ENCODE measurements at places on chromosomes 12 and 14.
A peak's percentile ranks its signal among the peaks of the same experiment; 100 is the strongest.

- no peak for DNase-seq
Observed at GRCh38 chr12:92973614-92974013, 44.5 kb upstream of the EEA1 start.

DNA sequence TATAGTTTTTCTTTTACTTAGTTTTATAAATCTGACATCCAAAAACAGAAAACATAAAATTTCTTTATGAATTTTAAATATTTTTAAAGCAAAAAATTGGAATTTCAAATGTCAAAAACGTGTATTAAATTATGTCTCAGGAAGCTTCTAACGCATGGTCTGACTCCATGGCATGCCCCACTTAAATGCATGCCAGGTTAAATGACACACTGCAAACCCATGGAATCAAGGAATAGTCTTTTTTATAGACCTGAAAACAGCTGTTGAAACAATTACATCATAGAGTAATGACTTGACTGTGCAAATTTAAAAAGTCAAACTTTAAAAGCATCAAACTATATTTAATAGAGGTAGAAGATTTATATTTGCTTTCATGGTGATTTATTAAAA is 96.1 kb upstream of the DACT1 start:
- DNase-seq = no peak

- DNase-seq = no peak
Observed at GRCh38 chr12:119363490-119363889, 29.0 kb downstream of the CCDC60 start.

GRCh38 chr14:73526036-73526984 is 10.6 kb upstream of the ACOT1 start:
- DNase-seq = no peak

DNA sequence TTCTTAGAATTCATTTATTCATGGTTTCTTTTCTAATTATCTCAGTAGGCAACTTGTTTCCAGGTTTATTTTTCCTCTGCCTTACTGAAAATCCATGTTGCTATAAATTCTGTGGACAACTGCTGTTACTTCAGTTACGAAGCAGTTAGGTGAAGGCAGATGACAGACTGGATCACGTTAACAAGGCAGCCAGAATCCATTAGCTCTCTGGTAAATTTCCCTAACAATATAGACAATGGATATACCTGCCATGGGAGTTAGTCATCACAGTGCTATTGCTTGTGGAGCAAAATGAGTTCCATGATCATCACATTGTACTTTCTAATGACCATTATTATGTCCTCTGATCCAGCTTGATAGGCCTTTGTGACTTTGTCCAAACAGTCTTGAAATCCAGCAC is 291.5 kb downstream of the NELL2 start:
- DNase-seq = no peak

- no peak for DNase-seq
Observed at GRCh38 chr12:104485651-104486362, 29.1 kb downstream of the CHST11 start.

DNA sequence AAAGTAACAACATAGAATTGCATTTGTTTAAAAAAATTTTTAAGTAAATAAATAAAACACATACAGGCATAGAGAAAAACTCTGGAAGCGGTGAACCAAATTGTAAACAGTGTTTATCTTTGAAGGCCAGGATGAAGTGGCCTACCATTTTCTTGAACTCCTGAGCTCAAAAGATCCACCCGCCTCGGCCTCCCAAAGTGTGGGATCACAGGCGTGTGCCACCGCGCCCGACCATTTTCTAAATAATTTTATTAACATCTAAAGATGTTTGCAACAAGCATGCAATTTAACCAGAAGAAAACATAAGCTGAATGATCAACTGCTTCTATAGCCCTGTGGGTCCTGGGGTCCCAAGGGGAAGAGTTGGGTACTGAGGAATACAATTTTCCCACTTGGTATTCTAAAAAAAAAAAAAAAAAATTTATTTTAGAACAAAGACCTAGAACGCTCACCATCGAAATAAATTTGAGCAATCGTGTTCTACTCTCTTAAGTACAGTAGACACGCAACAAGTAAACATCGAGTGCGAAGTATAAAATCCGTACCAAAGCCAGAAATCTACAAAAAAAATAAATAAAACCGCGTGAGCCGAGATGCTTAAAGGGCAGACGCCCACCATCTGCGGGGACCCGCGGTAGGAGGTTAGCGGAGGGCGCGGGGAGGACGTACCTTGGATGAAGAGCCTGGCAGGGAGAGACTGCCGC is 484 bp downstream of the MIS18BP1 start:
- no peak for DNase-seq

DNA sequence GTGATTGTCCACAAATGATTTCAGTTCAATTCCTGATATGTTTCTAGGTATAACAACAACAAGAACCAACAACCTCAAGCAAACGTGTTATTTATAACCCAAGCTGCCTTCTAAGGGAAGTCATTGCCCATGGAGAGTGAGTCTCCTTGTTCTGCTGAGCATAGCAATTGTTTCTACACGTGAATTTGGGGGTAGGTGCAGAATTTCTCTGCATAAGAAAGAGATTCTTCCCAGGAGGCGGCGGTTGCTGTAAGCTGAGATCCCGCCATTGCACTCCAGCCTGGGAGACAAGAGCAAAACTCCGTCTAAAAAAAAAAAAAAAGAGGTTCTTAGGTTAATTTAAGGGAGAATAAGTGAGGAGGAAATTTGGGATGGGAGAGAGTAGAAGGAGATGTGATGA is 226.5 kb upstream of the PELI2 start:
- no peak for DNase-seq

- DNase-seq = peak; percentile 43
Observed at GRCh38 chr14:22319526-22320361, 269.3 kb downstream of the DAD1 start.

DNA sequence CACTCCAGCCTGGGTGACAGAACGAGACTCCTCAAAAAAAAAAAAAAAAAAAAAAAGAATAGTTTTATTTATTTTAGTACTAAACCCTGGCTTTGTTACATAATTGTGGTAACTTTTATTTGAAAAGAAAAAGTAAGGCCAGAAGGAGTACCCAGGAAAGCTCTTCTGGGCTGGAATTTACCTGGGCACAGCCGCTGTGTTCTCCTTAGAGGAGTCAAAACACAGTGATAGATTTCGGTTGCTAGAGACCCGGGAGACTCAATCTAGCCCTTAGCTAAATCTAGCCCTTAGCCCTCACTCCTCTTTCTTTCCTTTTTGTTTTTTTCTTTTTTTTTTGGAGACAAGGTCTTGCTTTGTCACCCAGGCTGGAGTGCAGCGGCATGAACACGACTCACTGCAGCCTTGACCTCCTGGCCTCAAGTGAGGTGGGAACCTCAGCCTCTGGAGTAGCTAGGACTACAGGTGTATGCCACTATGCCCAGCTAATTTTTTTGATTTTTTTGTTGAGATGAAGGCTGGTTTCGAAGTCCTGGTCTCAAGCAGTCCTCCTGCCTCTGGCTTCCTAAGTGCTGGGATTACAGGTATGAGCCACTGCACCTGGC is 49.7 kb downstream of the SYNE2 start:
- no peak for DNase-seq

GRCh38 chr14:104361101-104361591 is 218.4 kb upstream of the C14orf180 start:
- no peak for DNase-seq

DNA sequence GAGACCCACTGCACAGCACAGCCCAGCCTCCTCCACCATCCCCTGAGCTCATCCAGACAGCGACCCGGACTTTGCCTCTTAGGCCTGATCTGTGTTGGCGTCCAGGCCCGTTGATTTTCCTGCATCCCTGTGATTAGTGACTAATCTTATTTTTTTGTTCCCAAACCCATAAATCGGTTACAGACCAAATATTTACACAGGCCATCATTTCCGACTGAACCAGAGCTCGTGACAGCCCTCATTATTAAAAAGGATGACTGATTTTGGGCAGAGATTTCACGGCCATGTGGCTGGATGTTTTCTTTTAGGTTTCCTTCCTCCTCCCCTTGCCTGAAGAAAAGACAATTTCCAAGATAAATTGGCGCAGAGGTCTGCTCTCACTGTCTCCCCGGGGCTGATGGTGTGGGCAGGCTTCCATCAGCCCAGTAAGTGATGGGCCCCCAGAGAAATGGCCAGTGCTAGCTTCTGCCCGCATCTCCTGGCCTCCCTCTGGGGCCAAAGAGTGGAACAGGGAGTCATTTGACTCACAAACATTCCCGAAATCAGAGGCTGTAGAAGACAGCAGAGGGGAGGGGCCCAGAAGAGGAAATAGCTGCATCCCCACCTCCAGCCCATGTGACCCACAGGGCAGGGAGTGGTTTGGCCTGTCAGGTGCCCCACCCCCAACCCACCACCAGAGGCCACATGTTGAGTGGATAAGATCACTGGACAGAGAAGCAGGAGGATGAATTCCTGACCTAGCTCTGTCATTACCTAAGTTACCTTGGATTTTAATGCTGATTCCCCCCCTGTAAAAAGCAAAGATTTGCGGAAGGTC is 283.5 kb downstream of the KSR2 start:
- DNase-seq = no peak

DNA sequence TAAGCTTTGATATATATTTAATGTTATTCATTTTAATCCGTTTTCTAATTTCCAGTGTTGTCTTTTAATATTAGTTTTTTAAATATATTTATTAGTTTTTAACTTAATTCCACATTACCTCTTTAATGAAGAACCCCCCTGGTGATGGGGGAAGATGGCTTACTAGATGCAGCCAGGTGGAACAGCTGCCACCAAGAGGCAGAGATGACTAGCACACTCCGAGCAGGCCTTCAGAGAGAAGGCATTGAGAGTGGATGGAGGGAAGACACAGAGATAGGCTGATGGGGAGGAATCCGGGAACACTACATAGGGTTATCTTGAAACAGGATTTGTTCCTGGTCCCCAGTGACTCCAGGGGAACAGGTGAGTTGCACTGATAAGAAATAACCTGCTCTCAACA is 771.6 kb downstream of the LRFN5 start:
- no peak for DNase-seq

DNA sequence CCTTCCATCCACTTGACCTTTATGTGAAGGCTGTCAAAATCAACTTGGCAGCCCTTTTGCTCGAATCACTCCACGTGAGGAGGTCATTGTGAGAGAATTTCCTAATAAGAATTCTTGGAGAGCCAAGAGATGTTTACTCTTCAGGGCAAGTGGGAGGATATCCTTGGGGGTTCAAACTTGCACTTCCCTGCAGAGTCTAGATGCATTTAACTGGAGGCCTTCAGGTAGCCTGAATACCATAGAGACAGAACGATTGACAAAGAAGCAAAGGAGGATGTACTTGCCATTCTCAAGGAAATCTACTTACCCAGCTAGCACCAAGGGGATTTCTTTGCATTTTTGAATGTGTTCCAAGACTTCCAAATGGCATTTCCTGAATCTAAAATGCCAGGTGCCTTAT is 1702.6 kb upstream of the FLRT2 start:
- DNase-seq = no peak

DNA sequence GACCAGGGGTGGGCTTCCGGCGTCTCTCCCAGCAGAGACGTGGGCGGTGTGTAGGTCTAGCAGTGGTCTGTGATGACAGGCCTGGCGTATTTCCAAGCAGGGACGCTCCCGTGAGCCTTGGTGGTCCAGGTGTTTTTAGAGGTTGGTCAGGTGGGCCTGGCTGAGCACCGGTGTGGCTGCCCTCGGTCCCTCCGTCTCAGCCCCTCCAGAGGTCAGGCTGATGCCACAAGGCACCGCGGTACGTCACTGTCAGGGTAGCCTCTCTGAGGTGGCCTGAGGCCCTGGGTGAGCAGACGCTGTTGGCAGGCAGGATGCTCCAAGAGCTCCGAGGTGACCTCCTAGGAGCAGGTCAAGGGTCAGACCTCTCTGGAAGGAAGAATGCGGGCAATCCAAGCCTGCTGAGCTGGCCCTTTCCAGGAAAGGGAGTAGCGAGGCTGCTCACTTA is 13.6 kb downstream of the MTA1 start:
- DNase-seq = no peak

DNA sequence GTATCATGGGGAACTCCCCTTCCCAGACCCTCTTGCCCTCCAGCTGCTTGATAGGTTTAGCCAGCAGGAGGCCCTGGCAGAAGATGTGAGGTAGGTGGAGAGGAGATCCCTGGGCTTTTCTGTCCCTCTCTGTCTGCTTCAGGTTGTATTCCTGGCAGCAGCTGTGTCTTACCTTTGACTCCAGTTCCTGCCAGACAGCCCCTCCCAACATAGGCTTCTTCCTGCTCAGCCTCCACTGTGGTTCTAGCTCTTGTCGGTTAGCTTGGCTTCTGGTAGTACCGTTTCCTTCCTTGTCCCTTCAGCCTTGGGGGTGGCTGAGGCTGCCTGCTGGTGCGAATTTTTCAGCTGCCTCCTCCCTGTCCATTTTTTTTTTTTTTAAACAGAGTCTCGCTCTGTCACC is 215.7 kb upstream of the CRY1 start:
- DNase-seq = no peak

GRCh38 chr14:34247605-34248004 is 214.4 kb downstream of the SPTSSA start:
- no peak for DNase-seq

GRCh38 chr12:113727651-113728061 is 238.5 kb downstream of the RBM19 start:
- no peak for DNase-seq

DNA sequence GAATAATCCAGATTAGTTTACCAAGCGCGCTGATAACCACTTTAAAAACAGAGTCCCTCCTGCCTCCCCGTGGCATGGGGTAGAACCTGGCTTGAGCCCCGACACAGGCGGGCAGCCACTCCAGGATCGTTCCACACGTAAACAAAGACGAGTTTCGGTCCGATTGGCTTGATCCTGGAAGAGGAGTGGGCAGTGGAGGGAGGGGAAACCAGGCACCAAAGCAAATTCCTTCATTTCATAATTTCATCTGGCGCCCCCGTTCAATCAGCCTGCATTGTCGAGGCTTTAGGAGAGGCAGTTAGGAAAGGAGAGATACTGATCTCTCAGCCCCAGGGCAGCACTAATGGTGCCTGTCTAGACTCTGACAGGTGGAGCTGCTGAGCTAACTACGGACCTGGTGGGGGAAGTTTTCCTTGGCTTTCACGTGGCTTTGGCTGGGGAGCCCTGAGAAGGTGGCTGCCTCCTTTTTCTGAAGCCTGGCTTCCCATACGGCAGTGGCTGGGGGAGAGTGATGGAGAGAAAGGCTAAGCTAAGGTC is 751 bp upstream of the GPRC5A start:
- peak; percentile 79 for DNase-seq

- DNase-seq = peak; percentile 13
Observed at GRCh38 chr12:32444895-32445294, 45.5 kb downstream of the FGD4 start.

GRCh38 chr12:123384318-123384993 is 524 bp downstream of the KMT5A start:
- DNase-seq = no peak

GRCh38 chr12:121811434-121812319 is 7.9 kb downstream of the SETD1B start:
- DNase-seq = peak; percentile 55

DNA sequence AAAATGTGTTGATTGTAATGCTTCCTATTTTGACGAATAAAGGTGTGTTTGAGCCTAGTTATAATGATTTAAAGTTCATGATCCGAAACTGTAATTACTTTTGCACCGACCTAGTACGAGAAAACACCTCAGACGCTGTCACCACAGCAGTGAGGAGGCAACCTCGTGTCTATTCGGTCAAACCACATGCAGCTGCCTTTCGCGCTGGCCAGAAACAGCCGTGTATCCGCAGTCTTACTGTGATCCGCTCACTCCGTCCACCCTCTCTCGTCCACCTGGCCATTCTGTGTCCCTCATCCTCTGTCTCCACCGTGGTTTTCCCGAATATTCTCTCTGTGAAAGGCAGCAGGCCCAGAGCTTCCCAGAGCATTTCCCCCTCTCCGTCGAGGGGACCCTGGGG is 67.1 kb downstream of the NOC4L start:
- DNase-seq = no peak

All from NCI-H1105 treated with DMSO at 0.1 percent for 48 hours (cell line).